CD4-positive, alpha-beta T cell (primary cell): ENCODE measurements at places on chromosomes 12 and 14. TPM values are rescaled to one million over a fixed set of nuclear protein-coding genes. Genes with fewer than 3 reads are reported as not detected.

DNA sequence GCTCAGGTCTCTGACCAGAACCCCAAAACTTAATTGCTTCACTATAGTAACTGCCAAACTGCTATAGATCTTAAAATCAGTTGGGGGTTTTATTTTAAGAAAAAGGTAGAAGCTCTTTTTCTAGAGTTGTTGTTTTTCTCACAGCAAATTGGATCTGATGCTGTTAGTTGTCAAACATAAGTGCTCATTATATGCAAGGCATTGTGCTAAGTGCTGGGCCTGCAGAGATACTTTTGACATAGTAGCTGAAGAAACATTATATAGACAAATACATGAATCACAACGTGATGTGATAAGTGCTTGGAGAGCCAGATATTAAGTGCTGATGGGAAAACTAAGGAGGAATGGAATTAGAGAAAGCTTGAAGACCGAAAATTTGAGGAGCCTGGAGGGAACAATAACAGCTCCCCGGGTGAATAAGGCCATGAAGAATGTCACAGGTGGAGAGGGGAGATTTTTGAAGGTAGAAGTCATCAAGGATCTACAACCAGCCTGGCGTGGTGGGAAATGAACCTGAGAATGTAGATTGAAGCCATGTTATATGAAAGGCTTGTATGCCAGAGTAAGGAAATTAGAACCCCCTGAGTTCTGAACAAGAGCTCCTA lies 126.5 kb downstream of the DYRK2 start:
- H3K4me1 ChIP-seq = no peaks in the 10 kb centered on the region
- H3K36me3 ChIP-seq = no peaks in the 10 kb centered on the region
- no peak overlapping the region for H3K27ac ChIP-seq
- H3K27me3 ChIP-seq = no peaks in the 10 kb centered on the region
- no peak for DNase-seq
- H3K4me3 ChIP-seq = no peak overlapping the region

DNA sequence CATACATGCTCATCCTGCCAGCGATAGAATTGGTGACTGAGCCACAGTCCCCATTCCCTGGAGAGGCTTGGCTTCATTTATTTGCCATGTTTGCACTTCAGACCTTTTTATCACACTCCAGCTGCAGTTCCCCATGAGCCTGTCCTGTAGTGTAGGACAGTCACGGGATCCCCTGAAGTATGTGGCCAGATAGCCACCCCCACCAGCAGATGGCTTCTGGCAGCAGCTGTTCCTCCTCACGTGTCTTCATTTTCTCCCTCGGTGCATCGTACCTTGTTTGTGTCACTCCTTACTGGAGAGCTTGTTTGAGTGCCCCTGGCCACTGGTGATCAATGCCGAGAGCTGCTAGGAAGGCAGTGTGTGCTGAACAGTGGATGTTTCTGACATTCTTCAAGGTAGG lies 40.2 kb downstream of the UBE3B start:
- H3K27ac ChIP-seq = no peak overlapping the region
- H3K36me3 ChIP-seq = peaks cover 85% of the 10 kb centered on the region
- no peak for DNase-seq
- no peak overlapping the region for H3K4me3 ChIP-seq

GRCh38 chr14:36162267-36162666 lies 14.3 kb downstream of the PTCSC3 start:
- no peak overlapping the region for H3K4me3 ChIP-seq
- no peaks in the 10 kb centered on the region for H3K4me1 ChIP-seq
- DNase-seq = no peak
- no peak overlapping the region for H3K27ac ChIP-seq

GRCh38 chr14:22427771-22428231 lies 161.2 kb downstream of the DAD1 start:
- no peak overlapping the region for H3K4me3 ChIP-seq
- no peaks in the 10 kb centered on the region for H3K27me3 ChIP-seq
- no peaks in the 10 kb centered on the region for H3K36me3 ChIP-seq
- no peak for DNase-seq
- no peak overlapping the region for H3K27ac ChIP-seq
- no peaks in the 10 kb centered on the region for H3K4me1 ChIP-seq

- H3K4me1 ChIP-seq = no peaks in the 10 kb centered on the region
- H3K27me3 ChIP-seq = no peaks in the 10 kb centered on the region
- H3K4me3 ChIP-seq = no peak overlapping the region
- no peak for DNase-seq
Measured at GRCh38 chr12:107574691-107575090, 110.9 kb upstream of the PWP1 start.

GRCh38 chr12:52080403-52081251 lies 1.1 kb downstream of the SMIM41 start:
- H3K27me3 ChIP-seq = no peaks in the 10 kb centered on the region
- H3K4me3 ChIP-seq = no peak overlapping the region
- peaks cover 30% of the 10 kb centered on the region for H3K36me3 ChIP-seq
- peaks cover 18% of the 10 kb centered on the region for H3K4me1 ChIP-seq
- no peak for DNase-seq
- H3K27ac ChIP-seq = no peak overlapping the region

- H3K4me1 ChIP-seq = no peaks in the 10 kb centered on the region
- H3K36me3 ChIP-seq = no peaks in the 10 kb centered on the region
- H3K27ac ChIP-seq = no peak overlapping the region
- DNase-seq = no peak
Measured at GRCh38 chr12:41402801-41403200, 214.7 kb downstream of the PDZRN4 start.

Gene MRPS35
- total RNA-seq = 23.9 TPM

Gene ERP27
- total RNA-seq = 16.2 TPM

Gene ITPK1
- total RNA-seq = 19.0 TPM
